ENCODE measurements at places on chromosomes 3 and 15.

DNA sequence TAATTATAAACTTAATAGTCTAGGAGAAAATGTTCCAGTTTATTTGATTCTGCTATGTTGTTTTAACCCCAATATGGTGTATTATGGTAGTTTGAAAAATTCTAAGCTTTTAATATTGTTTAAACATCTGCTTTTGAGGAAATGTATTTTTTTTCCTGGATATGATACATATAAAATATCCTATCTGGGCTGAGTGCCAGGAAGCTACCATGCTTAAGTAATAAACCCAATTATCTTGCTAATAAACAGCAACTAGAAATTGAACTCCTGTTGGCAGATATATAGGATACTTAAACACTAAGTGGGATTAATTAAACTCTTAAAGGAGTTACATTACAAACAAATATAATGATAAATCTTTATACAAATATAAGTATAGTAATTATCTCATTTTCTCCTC is 293.7 kb upstream of the GRM7 start:
- DNase-seq = no peak

DNA sequence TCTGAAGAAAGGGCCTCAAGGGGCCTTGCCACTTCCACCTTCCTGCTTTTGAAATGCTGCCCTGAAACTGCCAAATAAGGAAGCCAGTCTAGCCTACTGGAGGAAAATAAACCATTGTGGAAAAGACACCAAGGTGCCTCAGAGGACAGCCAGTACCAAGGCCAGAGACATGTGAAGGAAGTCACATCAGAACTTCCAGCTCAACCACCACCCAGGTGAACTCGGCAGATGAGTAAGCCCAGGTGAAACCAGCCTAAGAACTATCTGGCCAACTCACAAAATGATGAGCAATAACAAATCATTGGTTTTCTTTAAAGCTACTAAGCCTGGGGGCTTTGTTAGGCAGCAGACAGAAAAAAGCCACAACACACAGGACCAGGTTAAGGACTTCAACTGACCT is 103.0 kb downstream of the MAGI1 start:
- DNase-seq = no peak

- DNase-seq = no peak
These were observed 20.5 kb downstream of the CCR9 start for GRCh38 chr3:45906681-45907407.

- no peak for DNase-seq
These were observed 53.5 kb downstream of the MSL2 start for GRCh38 chr3:136142592-136142991.

DNA sequence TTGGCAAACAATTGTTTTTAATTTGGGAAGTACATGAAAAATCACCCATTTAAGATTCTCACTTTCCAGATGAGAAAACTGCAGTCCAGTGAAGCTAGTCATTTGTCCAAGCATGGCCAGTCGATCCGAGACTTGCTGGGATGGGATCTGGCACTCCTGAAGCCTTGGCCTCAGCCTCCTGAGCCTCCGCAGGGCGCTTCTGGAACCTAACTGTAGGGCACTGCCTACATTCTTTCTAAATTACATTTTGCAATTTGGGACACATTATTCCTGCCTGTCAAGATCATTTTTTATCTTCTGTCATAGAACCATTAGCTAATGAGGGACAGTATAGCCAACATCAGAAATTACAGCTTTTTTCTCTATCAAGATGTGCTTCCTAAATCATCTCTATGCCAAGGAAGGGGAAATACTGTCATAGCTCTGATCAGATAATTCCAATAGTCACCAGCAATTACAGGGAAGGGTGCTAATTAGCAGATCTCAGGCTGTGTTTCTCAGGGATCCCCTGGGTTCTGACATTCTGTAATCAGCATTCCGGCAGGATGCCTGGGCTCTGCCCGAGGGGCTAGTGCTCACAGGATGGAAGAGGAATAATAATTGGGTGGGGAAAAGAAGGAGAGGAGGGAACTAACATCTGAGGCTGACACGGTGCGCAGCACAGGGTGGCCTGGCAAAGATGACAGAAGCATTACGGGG is 28.3 kb downstream of the ANAPC13 start:
- DNase-seq = no peak

- DNase-seq = peak; percentile 48
These were observed 17.5 kb downstream of the FAM240A start for GRCh38 chr3:46629551-46630517.

DNA sequence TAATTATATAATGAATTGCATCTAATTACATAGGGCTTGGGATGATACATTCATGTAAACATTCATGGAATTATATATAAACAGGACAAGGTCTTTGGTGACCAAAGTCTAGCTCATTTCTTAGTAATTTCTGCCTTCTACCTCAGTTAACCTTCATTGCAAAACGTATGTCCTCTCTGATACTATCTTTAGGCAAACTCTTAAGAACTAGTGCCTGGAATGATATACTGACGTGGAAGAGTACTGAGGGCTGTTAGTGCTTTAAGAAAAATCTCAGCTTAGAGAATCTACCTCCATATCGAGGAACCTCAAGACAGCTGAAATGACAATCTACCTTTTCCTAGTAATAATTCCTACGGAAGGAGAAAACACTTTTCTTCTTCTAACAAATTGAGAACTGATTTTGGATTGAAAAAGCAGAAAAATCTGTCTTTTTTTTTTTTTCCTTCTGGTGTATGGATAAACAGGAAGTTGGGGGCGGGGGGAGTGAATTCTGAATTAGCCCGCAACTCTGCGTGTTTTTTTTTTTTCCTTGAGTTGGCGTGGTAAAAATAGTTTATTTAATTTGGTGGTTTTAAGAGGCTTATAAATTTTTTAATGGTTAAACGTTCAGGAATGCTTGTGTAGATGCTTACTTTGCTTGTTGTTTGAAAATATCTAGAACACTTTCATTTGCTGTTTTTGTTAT is 43.2 kb downstream of the RARB start:
- no peak for DNase-seq
